Esophagus mucosa (tissue), 1 donor: ENCODE measurements at places on chromosomes 3 and 15. TPM values are rescaled to one million over a fixed set of nuclear protein-coding genes. Genes with fewer than 3 reads are reported as not detected.

DNA sequence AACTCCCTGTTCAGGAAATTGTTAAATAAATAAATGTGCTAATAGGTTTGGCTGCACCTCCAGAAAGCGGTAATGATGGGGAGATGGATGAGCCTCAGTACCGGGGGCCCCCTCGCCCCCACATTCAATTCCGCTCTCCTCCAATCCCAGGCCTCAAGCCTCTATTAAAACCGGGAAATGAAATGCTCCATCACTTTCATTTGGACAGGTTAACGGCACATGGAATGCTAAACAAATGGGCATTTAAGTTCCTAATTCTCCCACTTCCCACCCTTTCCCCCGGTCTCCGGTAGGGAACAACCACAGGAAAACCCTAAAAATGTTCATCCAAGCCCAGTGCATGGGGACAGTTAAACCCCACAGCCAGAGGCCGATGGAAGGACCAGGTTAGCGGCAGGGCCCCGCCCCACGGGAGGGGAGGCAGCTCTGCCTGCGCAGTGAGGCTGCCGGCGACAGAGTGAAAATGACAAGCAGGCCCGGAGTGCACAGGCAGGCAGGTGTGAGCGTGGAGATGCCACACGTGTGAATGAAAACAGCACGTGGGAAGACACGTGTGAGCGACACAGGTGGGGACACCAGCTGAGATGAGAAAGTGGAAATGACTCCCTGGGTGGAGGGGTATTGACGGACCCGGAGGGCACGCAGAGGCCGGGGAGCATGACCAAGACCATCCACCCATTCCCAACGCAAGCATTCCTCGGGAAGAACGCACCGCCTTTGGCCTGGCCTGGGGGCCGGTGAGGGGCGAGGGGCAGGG is 28.1 kb downstream of the RNU5B-1 start:
- no peak for ATAC-seq

GRCh38 chr15:41160639-41161315 is 44.7 kb upstream of the INO80 start:
- ATAC-seq, result no peak

DNA sequence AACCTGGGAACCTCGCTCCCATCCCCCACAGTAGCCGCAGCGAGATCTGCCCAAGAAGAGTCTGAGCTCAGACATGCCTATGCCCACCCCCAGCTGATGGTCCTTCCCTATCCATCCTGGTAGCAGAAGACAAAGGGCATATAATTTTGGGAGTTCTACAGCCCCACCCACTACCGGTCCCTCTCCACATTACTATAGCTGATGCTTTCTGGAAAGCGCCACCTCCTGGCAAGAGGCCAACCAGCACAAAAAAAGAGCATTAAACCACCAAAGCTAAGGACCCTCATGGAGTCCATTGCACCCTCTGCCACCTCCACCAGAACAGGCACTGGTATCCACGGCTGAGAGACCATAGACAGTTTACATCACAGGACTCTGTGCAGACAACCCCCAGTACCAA is 168.4 kb downstream of the MEGF11 start:
- no peak for ATAC-seq

GRCh38 chr3:154214306-154214705 is 93.1 kb downstream of the ARHGEF26 start:
- no peak for ATAC-seq

DNA sequence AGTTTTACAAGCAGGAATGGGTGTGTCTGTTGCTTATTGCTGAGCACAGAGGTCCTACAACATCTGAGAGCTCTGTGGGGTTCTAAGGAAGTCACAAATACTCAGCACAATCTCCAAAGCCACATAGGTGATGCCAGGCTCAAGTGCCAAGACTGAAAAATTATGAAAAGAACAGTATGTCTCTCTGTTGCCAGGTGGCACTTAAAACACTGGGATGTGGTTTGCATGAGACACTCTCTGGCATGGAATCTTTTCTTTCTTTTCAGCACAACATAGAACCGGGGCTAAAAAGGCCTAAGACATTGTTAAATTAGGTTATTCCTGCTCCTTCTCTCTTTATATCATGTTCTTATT is 127.3 kb upstream of the PRICKLE2 start:
- ATAC-seq, result no peak

DNA sequence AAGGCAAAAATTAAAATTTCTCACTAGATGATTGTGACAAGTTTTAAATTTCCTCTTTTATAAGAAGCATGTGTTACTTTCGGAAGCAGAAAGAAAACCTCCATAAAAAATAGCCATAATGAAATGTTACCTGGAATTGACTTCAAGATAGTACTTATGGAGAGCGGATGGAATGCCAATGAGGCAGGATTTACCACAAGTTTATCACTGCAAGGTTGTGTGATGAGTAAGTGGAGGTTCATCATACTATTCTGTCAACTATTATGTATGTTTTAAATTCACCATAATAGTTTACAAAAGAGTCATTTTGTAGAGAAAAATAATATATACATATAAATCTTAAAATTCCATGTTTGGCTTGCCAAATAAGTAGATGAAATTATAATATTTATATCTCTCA is 230.3 kb downstream of the SCAPER start:
- ATAC-seq, result no peak

DNA sequence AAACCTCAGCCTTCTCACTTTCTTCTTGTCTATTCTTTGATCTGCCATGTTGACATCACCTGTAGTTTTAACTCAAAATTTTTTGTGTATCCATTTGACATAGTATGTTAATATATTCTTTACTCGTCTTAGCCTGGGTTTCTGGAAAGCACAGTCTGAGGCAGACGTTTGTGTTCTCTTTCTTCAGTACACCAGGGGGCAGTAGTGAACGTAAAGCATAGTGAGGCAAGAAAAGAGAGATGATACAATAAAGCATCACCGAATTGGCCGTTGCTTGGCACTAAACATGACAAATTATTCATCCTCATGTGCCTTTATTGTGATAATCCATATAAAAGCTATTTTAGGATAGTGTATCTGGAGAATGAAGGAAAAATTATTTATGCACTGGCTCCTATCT is 141.0 kb upstream of the MYRIP start:
- peak; percentile 67 for ATAC-seq

- ATAC-seq, result no peak
These were observed 152.7 kb downstream of the FEZF2 start for GRCh38 chr3:62220616-62221015.

- ATAC-seq, result peak; percentile 43
These were observed 1.4 kb upstream of the GHSR start for GRCh38 chr3:172449466-172450149.

GRCh38 chr3:146241523-146242240 is 9.2 kb downstream of the PLSCR4 start:
- ATAC-seq, result no peak

DNA sequence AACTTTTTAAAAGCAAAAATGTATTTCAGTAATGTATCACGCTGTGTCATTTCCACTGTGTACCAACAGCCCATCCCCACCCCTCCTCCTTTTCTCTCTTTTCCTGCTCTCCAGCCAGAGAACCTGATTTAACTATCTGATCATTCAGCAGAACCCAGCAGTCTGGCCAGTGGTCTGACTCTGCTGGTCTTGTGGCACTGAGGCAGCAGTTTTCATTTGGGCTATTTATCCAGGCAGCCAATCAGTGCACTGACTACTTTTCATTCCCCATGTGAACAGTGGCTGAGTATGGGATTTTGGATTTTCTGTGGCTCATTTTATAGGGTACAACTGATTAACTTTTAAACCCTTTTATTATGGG is 56.3 kb downstream of the GPR171 start:
- no peak for ATAC-seq

DNA sequence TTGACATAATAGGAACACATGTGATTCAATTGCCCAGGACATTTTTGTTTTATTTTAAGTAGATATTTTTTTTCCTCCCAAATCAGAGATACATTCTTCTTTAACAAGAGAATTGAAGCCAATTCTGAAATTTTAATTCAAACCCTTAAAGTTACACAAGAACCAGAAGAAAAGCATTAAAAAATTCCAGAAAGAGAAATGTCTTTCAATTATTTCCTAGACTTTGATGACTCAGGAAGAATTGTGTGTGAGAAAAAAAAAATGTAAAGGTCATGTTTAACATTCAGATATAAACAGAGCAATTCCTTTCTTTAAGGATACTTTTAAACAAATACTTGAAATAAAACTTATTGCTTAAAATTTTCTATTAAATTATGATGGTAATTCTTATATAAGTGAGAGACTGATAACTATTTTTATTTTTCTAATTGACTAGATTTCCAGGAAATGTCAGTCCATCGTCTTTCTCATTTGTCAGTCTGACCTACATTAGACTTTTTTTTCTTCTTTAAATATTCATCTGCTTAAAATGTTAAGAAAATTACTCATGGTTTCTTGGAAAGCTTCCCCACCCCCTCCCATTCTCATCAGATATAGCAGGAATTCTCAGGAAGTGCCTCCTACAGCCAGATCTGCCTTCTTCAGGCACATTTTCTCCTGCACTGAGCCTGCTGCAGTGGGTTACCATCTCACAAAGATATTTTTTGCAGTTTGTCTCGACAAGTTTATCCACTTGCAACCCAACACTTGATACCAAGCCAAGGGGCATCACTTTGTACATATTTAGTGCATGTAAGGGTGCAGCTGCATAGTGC is 261.8 kb upstream of the CBLB start:
- ATAC-seq, result no peak

GRCh38 chr3:74832925-74833324 is 218.5 kb upstream of the CNTN3 start:
- ATAC-seq, result no peak

DNA sequence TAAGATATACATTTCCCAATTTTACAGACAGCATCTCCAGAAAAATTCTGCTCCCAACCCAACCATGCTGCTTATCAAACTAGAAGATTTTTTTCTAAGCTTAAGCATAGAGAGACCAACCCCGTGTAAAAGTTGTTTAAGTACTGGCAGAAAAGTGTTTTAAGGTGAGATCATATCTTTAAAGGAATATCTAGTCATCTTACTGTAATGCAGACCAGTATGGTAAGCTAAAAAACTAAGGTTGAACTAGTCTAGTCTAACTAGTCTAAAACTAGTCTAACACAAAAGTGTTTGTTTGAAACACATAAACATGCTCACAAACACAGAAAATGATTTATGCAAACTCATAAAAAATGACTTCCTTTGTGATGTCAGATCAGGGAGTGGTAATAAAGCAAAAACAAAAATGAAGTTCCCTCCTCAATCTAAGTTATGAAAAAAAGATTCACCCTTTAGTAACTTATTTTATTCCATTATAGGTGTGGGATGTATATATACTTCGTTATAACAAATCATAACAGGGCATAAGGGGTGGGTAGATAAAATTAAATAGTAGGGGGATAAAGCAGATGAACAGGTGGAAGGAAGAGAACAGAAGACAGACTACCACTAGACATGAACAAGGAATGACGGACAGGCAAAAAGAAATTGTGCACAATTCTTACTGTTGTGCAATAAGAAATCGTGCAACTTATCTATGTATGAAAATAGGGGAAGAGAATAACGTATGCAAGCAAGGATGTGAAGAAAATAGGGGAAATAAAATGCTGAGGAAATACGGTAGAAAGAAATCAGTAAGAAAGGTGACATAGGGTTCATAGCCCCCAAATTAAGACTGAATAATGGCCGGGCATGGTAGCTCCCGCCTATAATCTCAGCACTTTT is 10.0 kb downstream of the MYO5A start:
- ATAC-seq, result no peak

GRCh38 chr3:110608566-110608965 is 463.1 kb upstream of the NECTIN3 start:
- ATAC-seq, result no peak

GRCh38 chr3:20682573-20682972 is 496.6 kb upstream of the SGO1 start:
- no peak for ATAC-seq

- ATAC-seq, result no peak
These were observed 8.6 kb downstream of the ANP32A start for GRCh38 chr15:68812069-68812468.

DNA sequence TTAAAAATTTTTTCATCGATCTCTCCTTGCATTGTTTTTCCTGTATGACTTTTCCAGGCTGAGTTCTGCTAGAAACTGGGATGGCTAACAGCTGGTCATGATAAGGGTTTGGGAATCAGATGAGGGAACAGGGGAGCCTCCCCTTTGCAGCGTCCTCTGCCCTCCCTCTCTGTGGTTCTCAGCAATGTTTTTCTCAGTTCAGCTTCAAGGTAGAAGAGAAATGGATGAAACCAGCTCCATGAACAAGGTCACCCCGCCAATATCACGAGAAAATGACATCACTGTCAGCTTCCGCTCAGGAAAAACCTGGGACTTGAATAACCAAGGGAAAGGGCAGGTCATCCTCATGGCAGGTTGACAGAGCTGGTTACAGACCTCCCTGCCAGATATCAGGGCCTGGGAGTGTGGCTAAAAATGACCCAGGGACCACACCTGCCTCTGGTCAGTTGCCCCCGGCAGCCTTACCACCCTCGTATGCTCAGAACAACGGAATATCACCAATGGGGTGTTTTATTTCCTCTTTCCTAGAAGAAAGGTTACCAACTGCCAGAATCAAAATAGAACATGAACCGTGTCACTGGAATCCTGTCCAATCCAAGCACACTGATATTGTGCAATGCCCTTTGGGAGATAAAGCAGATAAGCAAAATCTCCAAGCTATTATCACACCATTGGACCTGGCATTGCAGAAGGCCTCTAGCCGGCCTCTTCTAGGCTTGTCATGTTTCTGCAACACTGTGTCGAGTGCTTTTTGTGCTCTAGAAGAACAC is 26.1 kb downstream of the LSM3 start:
- no peak for ATAC-seq

- ATAC-seq, result peak; percentile 24
These were observed 314 bp upstream of the TMED3 start for GRCh38 chr15:79310612-79310984.

- no peak for ATAC-seq
These were observed 289.7 kb upstream of the CHRM5 start for GRCh38 chr15:33678602-33679001.

DNA sequence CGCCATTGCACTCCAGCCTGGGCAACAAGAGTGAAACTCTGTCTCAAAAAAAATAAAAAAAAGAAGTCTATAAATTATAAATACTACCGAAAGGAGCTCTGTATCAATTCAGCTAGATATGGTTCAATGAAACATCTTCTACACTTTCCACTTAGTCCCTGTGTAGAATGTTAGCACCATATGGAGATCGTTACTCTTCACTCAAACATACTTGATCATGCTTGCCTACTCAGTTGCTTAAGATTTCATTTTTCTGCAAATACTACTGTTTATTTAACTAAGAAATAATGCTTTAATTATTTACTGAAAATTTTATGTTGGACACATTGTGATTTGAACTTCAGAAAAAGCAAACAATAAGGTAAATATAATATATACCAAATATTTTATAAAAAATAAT is 17.1 kb upstream of the NANOGP8 start:
- ATAC-seq, result no peak

GRCh38 chr3:71753701-71754609 is at the start of gene GPR27:
GPR27 (plus strand) TSS chr3:71753855; CDS start chr3:71754050, 195 bp downstream.
- ATAC-seq, result peak; percentile 77

- peak; percentile 86 for ATAC-seq
These were observed 15.1 kb downstream of the AVEN start for GRCh38 chr15:34023907-34024306.

- no peak for ATAC-seq
These were observed 365.2 kb downstream of the RBMS3 start for GRCh38 chr3:29646043-29646442.

MOBP gene
- total RNA-seq, result not detected

LAMB2 gene
- 69.7 TPM for total RNA-seq

NPTN gene
- total RNA-seq, result 69.7 TPM

MESD gene
- 15.7 TPM for total RNA-seq

ANKRD34C gene
- not detected for total RNA-seq

LYSMD4 gene
- total RNA-seq, result 9.4 TPM

SLC25A20 gene
- total RNA-seq, result 4.7 TPM

RARB gene
- 2.5 TPM for total RNA-seq

SLC12A8 gene
- total RNA-seq, result 7.7 TPM

NEO1 gene
- 10.6 TPM for total RNA-seq

TBCCD1 gene
- 6.6 TPM for total RNA-seq
